ENCODE measurements at places on chromosomes 7 and 10. TPM values are rescaled to one million over a fixed set of nuclear protein-coding genes. Genes with fewer than 3 reads are reported as not detected.

Gene EVX1
- total RNA-seq, result not detected

Gene OR2F1
- total RNA-seq, result not detected

Gene AFAP1L2
- 1.2 TPM for total RNA-seq

Gene SNX10
- not detected for total RNA-seq

Gene STEAP2
- 45.2 TPM for total RNA-seq

Gene IKZF1
- not detected for total RNA-seq

Gene SUN3
- total RNA-seq, result not detected

Gene FAM13C
- 5.0 TPM for total RNA-seq

Gene TEX47
- total RNA-seq, result not detected

Gene SFTPA1
- not detected for total RNA-seq

Gene BTBD16
- total RNA-seq, result not detected

Gene CUBN
- total RNA-seq, result 3.4 TPM

Gene ARHGEF35
- total RNA-seq, result 1.3 TPM

Gene UCMA
- not detected for total RNA-seq

All from smooth muscle cell of the pulmonary artery (primary cell).